ENCODE measurements at places on chromosomes 3 and 15.

GRCh38 chr3:174869448-174869847 lies 10.3 kb downstream of the NAALADL2 start:
- DNase-seq = no peak

- DNase-seq = no peak
These were observed 15.2 kb upstream of the RTP2 start for GRCh38 chr3:187717572-187717971.

DNA sequence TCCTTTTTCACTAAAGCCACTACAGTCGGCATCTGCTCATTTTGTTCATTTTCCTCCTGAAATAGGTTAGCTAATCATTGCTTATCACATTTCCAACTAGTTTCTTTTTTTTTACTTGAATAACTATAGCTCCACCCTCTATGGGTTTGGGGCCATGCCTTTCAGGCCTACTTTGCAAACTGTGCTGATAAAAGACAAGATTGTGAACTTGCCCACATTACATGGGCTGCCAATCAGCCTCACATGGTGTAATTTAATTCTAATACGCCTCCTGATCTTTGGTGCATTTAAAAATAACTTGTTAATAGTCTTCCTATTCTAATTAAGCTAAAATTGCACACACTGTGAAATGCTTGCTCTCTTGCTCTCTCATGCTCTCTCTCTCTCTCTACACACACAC lies 90.5 kb downstream of the TGFBR2 start:
- DNase-seq = no peak

GRCh38 chr3:32391643-32392535 lies at the start of gene CMTM7:
Gene CMTM7 (plus strand): TSS chr3:32391853. CDS start chr3:32391907, 54 bp downstream.
- no peak for DNase-seq

DNA sequence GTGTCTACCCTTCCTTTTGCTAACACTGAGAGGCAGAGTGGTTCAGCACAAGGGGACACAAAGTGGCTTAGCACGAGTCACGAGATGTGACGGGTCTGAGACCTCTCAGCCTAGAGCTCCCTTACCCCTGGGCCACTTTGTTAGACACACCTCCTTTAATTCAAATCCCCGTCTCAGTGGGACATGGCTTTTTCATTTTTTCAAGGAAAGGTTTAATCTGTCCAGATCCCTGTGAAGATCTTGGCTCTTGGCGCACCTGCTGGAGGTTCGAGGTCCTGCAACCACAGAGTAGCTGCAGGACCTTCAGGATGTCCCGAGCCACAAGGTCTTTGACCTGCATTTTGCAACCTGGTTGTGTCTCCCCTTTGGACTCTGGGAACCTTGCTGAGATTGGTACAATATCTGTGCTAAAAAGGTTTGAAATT lies 52.0 kb downstream of the LPP start:
- DNase-seq = no peak

DNA sequence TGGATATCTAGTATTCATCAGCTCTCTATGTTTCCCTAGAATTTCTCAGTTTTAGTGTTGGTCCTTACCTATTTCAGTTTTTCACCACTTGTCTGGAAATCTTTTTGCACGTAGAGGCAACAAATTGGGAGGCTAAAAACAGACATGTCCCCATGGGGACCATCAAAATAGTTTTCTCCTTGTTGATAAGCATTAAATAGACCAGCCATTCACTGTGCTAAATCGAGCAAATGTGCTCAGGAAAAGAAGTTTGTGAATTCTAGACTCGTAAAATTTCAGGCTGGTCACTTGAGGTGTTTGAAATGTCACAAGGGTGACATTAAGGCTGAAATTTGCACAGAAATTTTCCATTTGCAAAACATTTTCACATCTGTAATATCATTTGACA lies 102.6 kb downstream of the SPATA16 start:
- no peak for DNase-seq

DNA sequence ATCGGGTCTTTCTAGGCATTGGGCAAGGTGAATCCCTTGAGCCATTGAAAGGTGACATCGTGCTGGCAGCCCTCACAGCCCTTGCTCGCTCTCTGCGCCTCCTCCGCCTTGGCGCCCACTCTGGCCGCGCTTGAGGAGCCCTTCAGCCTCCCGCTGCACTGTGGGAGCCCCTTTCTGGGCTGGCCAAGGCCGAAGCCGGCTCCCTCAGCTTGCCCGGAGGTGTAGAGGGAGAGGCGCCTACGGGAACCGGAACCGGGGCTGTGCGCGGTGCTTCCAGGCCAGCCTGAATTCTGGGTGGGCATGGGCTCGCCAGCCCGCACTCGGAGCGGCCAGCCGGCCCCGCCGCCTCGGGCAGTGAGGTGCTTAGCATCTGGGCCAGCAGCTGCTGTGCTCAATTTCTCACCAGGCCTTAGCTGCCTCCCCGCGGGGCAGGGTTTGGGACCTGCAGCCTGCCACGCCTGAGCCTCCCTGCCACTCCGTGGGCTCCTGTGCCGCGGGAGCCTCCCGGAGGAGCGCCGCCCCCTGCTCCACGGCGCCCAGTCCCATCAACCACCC lies 35.4 kb upstream of the INO80 start:
- DNase-seq = no peak

GRCh38 chr3:36698314-36698713 lies 66.0 kb downstream of the DCLK3 start:
- DNase-seq = no peak

- DNase-seq = no peak
These were observed 252.1 kb downstream of the EPHA6 start for GRCh38 chr3:97066531-97066930.

GRCh38 chr3:40047406-40047805 lies 238.0 kb downstream of the MYRIP start:
- DNase-seq = no peak

GRCh38 chr3:27594096-27594690 lies 110.0 kb upstream of the SLC4A7 start:
- no peak for DNase-seq

GRCh38 chr3:149384911-149385321 lies 7.5 kb upstream of the TM4SF1 start:
- peak; percentile 54 for DNase-seq

DNA sequence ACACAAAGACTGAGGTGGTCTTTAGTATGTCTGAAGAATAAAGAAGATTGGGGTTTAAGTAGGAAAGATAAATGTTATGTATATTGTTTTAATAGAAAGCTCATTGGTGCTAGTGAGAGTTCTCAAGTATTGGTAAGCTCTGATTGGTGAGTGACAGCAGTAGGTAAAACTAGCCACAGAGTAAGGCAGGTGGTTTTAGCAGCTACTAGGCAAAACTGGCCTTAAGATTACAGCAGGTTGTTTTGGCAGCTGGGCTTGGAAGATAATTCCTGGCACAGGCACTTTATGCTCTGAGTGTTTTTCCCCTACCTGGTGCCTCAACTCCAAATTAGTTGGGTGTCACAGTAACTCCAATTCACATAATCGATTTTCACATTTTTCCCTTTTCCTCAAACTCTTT lies 66.3 kb downstream of the STAG1 start:
- no peak for DNase-seq

GRCh38 chr3:171792531-171792930 lies 17.8 kb downstream of the PLD1 start:
- no peak for DNase-seq

All from G401 (cell line).